ENCODE measurements at places on chromosomes 6 and 20.

GRCh38 chr6:121810158-121811032, 374.9 kb downstream of the GJA1 start:
- no peak for DNase-seq

DNA sequence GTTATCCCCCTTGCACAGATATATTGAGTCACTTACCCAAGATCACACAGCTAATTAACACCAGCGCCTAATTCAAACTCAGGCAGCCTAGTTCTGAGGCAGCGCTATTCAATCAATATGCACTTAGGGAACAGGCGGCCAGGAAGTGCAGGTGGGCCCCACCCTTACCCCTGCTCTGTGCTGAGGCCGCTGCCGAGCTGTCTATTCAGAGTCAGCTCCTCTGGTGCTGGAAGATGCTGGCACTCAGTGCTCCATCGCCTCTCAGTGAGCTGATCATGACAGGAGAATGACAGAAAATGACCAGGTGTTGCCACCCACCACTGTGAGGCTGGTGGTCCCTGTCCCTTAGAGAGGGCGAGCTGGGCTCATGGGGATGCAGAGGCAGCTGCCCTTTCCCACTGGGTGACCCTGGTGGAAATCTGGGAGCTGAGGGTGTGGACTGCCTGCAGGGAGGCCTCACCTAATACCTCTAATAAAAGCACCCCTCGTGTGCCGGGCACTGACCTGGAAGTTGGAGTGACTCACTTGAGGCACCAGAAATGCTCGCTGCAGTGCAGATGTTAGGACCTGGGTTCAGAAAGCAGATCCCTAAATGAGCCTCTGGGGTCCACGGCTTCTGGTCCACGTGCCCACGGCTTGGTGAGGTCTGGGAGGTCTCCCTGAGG, 42.5 kb upstream of the CD93 start:
- no peak for DNase-seq

DNA sequence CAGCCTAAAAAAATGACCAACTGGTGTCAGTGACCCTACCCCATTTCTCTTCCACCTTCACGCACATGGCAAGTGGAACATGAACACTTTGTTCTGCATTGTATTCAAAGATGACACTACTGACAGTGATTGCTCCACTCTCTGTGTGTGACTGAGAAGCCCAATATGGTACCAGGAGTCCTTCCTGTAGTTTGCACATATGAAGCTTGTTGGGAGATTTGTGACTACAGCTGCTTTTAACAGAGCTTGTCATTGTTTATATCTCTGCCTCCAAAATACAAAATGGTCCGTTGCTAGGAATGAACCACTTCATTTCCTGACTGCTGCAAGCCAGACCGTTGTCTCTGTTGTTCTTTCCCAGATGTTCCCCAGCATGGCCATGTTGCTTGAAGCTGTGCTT, 140.3 kb upstream of the TCF21 start:
- DNase-seq, result no peak

DNA sequence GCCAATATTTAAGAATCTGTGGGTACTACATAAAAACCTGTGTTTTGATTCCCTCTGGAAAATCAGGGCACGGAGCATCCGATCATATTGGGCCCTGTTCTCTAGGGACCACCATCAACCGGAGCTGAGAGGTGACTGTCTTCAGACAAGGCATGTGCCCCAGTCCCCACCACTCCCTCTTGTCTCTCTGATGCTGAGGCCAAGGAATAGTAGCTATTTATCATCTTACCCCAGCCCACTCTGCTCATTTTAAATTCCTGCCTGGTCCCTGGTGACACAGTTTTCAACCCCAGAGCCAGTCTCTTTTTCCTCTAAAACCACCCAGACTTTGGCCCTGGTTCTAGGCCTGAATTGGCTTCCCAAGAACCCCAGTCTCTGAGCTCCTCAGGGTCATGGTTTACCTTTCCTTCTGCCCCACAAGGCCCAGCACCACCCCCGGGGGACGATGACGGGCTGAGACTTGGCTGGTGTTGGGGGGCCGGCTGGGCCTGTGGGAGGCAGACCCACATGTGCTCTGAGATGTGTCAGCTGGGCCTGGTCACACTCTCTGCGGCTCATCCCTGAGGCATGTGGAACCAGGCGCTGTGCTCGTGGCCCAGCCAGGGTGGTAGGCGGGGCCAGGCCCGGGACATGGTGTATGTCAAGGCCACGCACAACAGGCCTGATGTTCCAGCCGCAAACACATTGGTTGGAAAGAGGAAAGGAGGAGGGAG, 114.4 kb downstream of the CEBPB start:
- peak; percentile 62 for DNase-seq

GRCh38 chr6:100237821-100238220, 226.9 kb downstream of the SIM1 start:
- DNase-seq, result no peak

DNA sequence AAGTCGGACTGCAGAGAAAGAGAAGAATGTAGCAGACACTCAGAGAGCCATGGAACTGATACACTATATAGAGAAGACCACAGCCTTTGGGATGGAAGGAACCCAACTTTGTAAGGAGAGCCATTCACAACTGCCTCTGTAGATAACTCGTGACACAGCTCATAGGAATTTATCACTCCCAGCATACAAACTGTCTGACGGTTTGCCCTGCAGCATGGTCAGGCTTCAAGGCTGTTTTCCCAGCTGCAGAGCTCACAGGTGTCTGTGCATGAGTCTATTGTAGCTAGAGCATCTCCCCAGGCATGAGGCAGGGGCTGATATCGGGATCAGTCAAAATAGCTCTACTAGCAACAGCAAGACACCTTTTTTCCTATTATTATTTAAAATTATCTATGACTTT, 130.5 kb upstream of the DTNBP1 start:
- DNase-seq, result peak; percentile 16

- no peak for DNase-seq
Measured at GRCh38 chr20:9374480-9374879, 139.9 kb upstream of the LAMP5 start.

DNA sequence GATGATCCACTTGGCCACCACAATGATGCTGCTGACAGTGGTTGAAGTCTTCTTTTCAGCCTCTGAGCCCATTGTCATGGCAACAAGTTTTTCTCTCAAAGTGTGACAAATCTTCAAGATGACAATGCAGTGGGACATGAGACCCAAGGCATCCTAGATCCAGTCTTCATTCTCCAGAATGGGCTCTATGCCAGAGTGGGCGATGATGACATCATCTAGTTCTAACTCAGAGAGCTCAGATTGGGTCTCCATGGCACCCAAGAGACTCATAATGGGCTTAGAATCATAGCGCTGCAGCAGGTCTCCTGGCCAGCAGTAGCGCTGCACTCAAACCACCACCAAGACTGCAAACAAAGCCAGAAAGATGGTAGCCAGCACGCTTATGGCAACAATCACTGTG, 973.6 kb downstream of the EYS start:
- DNase-seq, result no peak

DNA sequence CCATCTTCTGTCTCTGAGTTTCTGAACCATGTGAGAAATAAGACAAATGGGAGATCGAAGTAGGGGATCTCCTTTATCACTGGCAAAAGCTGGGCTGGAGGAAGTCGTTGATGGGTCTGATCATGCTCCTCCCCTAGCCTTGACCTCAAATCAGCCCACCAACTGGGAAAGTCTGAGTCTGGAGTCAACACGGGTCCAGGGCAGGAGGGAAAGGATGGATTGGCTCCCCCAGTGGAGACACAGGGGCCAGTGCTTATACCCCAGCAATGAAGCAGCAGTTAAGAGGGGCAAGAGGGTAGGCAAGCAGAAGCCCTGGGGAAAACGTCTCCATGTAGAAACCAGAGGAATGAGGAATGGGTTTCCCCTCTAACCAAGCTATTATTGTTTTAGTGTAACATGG, 152.6 kb downstream of the TBC1D7 start:
- no peak for DNase-seq

DNA sequence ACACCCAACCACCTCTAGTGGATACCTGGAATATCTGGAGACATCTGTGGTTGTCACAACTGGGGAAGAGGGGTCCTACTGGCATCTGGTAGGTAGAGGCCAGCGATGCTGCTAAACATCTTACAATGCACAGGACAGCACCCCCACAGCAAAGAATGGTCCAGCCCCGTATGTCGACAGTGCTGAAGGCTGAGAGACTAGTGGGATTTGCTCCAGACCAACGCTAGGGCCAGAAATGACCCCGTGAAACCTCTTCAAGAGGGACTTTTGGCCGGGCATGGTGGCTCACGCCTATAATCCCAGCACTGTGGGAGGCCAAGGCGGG, 7.2 kb downstream of the PREX1 start:
- DNase-seq, result no peak

GRCh38 chr6:82958551-82958950, 107.1 kb downstream of the UBE3D start:
- DNase-seq, result no peak

DNA sequence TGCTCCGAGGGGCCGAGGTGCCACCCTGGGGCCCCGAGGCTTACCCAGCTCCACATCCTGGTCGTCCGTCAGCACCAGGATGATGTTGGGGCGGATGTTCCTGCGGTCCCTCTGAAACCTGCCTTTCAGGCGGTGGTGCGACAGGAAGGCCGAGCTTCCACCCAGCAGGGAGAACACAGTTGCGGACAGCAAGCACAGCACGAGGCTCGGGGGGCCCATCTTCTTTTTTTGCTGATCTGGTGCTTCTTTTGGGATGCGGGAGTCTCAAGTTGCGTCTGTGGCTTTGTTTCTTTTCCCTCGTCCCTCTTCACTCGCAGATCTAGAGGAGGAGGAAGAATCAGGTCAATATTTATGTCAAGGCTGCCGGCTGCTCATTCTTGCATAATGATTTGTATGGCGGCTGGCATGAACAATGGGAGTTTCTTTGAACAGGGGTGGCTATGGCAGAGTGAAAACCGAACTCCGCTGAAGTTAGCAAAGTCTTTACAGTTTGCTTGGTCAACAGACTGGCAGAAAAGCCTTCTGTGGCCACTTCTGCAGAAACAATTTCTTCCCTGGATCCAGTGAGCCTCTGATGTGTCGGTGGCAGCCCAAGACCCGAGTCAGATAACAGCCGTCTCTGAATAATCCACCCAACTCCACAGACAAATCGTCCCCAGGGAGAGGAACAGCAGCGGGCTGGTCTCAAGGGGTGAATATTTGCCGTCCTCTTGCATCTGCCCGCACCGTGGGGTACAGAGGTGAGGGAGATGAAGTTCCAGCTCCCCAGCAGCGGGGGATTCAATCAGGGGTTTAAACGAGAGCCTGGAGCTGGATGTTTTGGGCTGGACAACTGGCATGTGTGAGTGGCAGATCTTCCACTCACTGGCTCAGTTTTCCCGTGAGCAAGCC, 27.9 kb downstream of the SULF2 start:
- no peak for DNase-seq

DNA sequence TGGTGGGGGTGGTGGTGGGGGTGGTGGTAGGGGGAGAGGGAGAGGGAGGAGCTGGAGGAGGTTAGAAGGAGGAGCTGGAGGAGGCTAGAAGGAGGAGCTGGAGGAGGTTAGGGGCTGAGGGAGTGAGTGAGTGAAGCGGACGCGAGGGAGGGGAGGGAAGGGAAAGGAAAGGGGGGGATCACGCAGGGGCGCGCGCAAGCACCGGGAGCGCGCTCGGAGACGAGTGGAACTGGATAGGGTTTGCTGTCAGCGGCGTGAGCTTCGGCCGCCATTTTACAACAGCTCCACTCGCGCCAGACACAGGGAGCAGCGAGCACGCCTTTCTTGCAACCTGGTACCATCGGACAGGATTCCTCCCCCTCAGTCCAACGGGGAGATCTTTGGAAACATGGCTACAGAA, 90.5 kb upstream of the FERMT1 start:
- no peak for DNase-seq

GRCh38 chr6:28727559-28728211, 196.1 kb downstream of the TRIM27 start:
- DNase-seq, result no peak

- no peak for DNase-seq
Measured at GRCh38 chr6:166512567-166512966, 73.9 kb downstream of the RAMACL start.

- no peak for DNase-seq
Measured at GRCh38 chr20:33897313-33897912, 86.3 kb downstream of the CHMP4B start.

DNA sequence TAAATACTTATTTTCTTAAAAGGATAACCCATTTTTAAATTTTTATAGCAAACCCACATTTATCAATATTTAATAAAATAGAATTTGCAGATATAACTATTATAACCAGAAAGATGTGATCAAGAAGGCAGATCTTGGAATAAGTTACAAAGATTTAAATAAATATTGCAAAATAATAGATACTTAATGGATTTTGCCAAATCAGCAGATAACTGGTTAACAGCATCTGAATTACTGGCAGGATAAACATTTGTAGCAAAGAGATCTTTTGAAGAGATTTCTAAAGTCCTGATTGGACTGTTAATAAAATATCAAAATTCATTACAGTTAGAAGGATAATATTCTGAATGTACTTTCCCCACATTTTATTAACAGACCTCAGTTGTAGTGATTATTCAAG, 144.2 kb downstream of the PDSS2 start:
- DNase-seq, result no peak

GRCh38 chr20:51533291-51534172, 9.0 kb downstream of the NFATC2 start:
- DNase-seq, result no peak

- no peak for DNase-seq
Measured at GRCh38 chr6:161889324-161889723, 615.5 kb upstream of the AGPAT4 start.

DNA sequence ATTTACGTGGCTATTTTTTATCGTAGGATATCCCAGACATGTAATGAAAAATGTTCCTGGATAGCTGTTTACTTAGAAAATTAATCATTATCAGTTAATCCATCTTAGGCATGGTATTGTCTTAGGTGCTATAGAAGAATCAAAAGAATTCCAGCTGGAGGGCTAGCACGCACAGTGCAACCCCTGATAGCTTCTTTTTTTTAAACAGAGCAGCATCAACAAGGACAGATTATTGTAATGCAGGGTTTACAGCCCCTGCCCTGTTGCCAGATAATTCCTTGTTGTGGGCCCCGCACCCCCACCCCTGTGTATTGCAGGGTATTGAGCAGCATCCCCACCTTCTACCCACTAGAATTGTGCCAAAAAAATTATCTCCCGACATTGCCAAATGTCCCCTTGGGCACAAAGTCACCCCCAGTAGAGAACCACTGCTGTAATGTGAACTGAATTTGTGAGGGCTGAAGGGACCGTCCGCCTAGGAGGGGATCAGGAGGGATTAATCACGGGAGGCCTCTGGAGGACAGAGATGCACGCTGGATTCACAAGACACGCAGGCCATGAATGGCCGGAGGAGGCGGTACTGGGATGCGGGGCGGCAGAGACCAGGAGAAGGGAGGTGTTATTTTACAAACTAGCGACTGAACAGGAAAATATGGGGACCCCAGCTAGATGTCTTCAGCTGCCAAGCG, 174.6 kb downstream of the ZDHHC14 start:
- no peak for DNase-seq
